ENCODE measurements at places on chromosomes 11 and 22.

- DNase-seq: no peak
Measured at GRCh38 chr11:113974741-113975470, at the start of gene HTR3A. Gene HTR3A (plus strand): TSS chr11:113975108. CDS start chr11:113975326, 218 bp downstream.

DNA sequence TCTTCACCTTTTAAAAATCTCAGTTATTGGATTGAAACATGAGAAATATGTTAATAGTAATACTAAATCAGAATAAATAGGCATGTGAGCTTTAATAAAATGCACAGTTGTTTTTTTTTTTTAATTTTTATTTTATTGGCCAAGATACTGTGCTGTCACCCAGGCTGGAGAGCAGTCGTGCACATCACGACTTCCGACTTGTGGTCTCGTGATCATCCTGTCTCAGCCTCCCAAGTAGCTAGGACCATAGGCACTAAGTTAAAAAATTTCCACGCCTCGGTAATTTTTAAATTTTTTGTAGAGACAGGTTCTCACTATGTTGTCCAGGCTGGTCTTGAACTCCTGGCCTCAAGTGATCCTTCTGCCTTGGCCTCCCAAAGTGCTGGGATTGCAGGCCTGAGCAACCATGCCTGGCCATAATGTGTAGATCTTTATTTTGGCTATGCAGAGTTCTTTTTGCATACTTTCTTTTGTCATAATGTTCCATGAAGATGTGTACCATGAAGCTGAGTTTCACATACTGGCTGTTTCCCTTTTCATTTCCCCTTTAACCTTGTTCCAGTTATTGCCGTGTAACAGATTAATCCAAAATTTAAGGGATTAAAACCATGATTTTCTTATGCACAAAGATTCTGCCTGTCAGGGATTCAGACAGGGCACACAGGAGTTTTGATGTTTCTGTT lies 16.0 kb downstream of the CAPRIN1 start:
- DNase-seq: no peak

DNA sequence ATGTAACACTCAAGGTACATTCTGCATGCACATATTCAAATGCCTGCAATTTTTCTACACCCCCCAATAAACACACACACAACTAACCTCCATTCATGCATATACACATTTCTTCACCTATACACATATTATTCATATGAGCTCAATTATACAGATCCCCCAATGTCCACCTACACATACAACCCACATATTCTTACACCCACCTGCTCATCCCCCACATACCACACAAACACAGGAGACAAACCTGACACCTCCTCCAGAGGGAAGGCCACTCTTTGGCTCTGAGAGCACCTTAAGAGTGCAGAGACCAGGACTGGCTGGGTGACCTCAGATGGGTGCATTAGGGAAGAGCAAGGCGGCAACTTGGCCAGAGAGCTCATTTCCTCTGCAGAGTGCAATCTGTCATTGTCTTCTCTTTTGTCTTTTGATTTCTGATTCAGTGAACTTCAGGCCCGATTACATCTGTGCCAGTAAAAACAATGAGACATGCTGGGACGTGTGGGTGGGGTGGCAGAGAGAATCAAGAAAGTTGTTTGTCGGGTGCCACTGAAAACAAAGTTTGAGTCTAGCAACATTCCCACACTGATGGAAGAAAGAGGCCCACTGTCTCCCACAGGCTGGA lies 208.4 kb downstream of the NXPE2 start:
- DNase-seq: no peak

DNA sequence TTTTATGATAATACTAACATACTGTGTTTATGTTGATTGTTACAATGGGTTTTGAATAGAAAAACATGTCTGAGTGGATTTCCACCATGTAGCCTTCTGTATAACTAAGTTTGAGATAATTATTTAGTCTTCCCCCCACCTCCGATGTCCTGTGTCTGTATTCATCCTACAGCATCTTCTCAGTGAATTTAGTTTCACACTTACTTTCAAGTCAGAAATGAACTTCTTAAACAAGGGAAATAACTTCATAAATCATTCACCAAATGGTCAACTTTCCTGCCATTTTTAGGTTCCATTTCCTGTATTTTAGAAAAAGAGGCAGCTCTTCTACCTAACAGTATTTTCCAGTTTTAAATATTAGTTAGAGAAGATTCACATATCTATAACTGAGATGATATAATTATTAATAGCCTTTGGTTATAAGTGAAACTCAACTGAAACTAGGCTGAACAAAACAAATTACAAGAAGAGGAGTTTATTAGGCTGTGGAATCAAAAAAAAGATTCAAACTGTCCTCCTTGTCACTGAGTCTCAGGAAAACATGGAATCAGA lies 3.5 kb downstream of the OR51B5 start:
- DNase-seq: no peak

DNA sequence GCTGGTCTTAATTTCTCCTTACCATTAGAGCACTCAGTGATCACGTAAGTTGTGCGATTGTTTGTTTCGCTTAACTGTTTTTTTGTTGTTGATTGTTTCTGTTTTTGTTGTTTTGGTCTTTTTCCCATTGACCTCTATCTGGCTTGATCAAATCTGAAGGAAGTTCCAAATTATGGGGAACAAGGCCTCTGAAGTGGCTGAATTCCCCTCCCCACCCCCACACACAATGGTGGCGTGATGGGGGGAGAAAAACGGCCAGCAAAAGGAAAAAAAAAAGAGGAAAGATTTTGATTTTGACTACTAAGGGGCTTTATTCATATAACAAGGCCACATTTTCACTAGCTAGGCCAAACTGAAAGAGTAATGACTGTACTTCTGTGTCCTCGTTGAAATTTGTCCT lies 53.6 kb downstream of the OSBPL5 start:
- no peak for DNase-seq

DNA sequence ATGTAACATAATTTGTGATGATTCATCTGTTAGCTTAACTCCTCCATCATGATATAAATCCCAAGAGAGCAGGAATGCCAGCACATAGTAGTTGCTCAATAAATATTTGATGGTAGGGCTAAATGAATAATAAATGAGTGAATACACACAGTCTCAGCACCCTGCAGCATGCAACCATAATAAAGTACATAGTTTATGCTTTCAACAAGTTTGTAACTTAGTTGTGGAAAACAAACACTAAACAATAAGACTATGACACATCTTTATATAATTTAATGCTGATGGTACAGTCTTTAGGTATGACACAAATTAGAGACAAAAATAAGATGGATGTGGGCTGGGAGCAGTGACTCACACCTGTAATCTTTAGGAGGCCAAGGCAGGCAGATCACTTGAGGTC lies 3.8 kb downstream of the ALKBH8 start:
- no peak for DNase-seq

- DNase-seq: no peak
Measured at GRCh38 chr11:16606784-16607674, 131.4 kb upstream of the C11orf58 start.

DNA sequence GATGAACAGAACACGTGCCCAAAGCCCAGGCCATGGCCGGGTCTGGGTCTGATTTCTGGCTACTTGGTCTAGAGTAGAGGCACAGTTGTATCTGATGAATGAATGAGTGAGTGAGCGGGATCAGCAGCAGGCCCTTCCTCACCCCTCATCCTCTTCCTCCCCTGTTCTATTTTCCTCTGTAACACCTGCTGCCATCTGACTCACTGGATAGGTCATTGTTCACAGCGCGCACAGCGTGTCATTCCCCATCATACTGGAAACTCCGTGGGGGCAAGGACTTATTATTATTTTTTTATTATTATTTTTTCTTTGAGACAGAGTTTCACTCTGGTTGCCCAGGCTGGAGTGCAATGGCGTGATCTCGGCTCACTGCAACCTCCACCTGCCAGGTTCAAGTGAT lies 13.9 kb downstream of the NCF4 start:
- DNase-seq: no peak

GRCh38 chr11:67002297-67002913 lies 20.5 kb upstream of the SYT12 start:
- no peak for DNase-seq

- DNase-seq: no peak
Measured at GRCh38 chr11:115067900-115068530, 389.7 kb downstream of the NXPE2 start.

- no peak for DNase-seq
Measured at GRCh38 chr11:36360826-36361415, 64.8 kb downstream of the PRR5L start.

- DNase-seq: no peak
Measured at GRCh38 chr22:19769393-19769715, 8.8 kb downstream of the TBX1 start.

DNA sequence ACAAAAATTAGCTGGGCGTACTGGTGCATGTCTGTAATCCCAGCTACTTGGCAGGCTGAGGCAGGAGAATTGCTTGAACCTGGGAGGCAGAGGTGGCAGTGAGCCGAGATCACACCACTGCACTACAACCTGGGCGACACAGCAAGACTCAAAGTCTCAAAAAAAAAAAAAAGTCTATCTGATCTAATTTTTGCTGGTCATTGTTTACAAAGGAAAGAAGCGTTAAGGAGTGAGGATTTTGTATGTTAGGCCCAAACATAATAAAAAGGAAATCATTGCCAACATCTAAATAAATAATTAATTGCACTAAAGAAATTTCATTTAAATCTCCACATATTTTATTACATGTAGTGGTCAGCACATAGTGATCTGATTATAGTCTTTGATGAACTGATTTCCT lies 2.9 kb downstream of the RBX1 start:
- no peak for DNase-seq

GRCh38 chr22:45549762-45550378 lies 47.2 kb downstream of the FBLN1 start:
- DNase-seq: no peak

GRCh38 chr11:116187026-116187425 lies 585.8 kb downstream of the BUD13 start:
- no peak for DNase-seq

GRCh38 chr22:27173530-27173929 lies 516.1 kb downstream of the MIAT start:
- DNase-seq: no peak

GRCh38 chr11:40160418-40160817 lies 1299.0 kb downstream of the LRRC4C start:
- no peak for DNase-seq

GRCh38 chr11:119928047-119928446 lies 199.0 kb upstream of the NECTIN1 start:
- DNase-seq: no peak

GRCh38 chr22:40829131-40829530 lies 10.0 kb upstream of the SLC25A17 start:
- DNase-seq: no peak

DNA sequence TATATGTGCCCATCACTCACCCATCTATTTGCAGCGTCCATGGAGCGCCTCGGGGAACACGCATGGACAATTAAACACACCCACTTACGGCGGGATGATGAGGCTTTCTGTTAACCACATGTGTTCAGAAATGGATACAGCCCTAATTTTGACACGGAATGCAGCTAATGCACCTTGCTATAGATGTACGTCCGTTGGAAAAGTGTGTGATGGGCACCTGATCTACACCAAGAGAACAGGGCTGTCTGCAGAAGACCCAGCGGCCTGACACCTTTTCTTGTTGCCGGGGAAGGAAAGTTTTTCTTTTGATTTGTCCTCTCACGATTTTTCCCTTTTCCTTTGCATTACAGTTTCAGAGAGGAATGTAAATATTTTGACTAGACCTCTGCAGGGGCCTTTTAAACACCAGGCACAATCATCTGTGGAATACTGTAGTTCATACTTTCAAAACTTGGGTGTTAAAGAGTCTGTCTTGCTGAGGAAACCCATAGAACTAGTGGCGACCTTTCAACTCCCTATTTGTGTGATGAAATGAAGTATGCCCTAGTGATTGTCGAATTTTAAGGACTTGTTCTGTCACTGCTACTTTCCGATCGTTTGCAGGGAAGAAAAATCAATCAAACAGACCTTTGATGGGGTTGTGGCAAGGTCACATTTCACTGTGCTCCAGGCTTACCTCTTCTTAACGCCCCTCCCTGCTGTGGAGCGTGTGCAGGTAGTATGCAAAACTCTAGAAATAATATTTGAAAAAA lies 16.5 kb upstream of the PAX6 start:
- no peak for DNase-seq

GRCh38 chr11:90764691-90765090 lies 541.8 kb upstream of the CHORDC1 start:
- DNase-seq: no peak

- no peak for DNase-seq
Measured at GRCh38 chr11:103378931-103379330, 269.7 kb downstream of the DYNC2H1 start.

- no peak for DNase-seq
Measured at GRCh38 chr11:66333220-66333877, 2.9 kb downstream of the RIN1 start.

DNA sequence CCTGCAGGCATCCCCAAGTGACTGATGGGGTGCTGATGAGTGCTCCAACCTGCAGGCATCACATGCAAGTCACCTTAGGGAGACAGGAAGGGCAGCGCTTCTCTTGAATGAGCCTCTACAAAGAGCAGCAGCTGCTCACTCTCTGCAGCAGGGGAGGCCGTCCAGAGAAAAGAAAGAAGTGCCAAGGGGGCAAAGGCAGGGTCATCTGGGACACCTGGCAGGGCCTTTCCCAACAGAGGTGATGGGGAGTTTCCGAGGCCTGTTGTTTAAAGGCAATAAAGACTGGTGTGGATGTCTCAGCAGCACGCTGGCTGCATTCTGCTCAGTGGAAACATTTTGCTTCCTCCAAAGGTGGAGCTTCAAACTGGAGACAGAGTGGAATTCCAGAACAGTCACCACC lies 113.7 kb downstream of the ETS1 start:
- DNase-seq: no peak

DNA sequence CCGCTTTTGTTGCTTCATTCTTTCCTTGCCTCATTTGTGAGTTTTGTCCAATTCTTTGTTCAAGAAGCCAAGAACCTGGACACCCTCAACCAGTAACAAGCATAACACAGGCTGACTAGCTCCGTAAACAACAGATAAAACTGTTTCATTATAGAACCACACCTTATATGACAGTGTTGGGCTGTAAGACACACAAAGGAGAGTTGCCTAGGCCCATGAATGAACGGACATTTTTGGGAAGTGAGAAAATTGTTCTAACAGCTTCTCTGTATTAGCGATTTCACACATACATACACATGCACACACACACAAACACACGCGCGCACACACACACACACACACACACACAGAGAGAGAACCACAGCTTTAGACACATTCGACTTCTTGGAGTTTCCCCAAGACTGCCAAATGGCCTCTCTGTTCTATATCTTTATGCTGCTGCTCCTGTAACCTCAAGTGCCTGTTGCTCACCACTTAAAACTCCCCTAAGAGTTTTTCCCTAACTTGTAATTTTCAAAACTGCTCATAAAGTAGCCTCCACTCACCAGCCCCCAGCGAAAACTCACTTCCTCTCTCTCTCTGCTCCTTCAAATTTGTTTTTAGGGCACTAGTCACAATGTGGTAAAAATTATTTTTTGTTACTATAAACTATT lies 35.9 kb downstream of the CTSC start:
- no peak for DNase-seq

- DNase-seq: no peak
Measured at GRCh38 chr11:36492724-36493304, 17.3 kb downstream of the TRAF6 start.
